AML-193 (cell line): ENCODE measurements at places on chromosomes 3 and 15.

DNA sequence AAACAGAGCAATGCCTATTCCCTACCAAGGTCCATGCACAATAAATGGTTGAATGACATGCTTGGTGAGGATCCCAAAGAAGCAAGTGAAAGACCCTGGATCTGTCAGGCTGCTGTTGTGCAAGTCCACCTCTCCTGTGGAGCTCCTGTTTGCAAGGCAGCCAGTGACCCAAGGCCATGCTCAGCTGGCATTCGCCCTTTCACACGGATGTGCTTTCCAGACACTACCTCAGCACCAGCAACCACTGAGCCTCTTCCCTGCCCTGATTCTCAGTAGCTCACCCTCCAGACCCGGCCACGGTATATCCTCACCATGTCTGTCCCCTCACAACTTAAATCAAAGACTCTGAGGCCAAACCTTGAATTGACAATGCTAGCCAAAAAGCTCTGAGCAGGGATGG is 23.3 kb downstream of the WWTR1 start:
- DNase-seq: no peak

- DNase-seq: no peak
Measured at GRCh38 chr15:51992953-51993352, 21.4 kb upstream of the LEO1 start.

DNA sequence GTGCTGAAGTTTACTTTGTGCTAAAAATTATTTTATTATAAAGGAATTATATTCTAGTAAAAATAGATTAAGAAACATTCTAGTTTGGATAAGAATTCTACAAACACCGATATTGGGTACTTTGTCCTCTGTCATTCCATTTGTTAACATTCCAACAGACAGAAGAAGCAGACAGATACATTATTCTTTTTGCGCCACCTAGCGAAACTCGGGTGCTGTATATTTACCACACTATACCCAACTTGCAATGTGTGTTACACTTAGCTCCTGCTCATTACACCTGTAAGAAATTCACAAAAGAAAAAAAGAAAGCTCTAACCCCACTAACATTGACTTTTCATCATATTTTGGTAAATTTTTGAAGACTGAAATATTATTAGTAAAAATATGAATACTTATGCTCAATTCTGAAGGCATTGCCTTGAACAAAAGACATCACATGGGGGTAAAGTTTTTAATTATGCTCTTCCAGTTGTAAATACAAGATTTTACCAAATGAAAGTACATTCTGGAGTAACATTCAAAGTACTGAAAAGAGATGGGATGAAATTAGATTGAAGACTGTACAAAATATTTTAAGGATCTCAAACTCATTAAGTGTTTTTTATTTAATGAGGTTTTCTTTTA is 136.5 kb upstream of the MLF1 start:
- DNase-seq: peak; percentile 73

DNA sequence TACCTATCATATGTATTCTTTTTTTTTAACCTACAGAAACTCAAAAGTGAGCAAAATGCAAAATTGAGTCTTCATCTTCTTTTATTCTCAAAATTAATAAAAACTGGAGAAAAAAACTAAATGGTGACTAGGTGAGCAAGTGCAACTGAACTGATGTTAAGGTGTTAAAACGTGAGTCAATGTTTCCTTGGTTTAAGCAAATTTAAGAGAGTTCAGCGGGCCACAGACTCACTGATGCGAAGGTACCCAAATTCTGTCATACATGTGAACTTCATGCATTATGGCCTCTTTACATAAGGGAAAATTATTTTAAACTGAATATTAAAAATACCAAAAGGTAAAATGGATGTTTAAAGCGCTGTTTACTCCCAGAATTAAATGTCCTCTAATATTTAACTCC is 206.6 kb downstream of the FOXP1 start:
- no peak for DNase-seq

DNA sequence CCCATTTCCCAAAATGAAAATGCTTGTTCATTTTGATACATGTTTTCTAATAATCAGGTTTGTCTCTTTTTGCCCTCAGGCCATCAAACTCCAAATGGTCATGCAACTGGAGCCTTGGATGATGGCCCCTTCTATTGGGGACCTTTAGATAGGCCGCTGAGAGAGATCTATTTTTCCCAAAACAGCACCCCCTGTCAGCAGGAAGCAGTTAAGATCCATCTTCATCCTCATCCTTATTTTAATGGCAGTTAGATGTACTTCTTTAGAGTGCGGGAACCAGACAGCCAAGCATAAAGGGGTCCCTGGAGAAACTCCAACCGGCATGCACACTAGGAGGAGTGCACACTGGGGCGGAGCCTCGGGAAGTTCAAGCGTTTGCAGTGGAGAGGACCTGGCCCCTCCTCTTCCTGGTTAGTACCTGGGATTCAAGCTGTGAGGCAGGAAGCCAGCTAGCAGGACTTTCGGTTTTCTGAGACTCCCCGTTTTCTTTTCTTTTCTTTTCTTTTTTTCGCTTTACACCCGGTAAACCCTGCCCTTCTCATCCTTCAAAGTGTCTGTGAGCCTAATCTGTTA is 31.9 kb upstream of the STRIT1 start:
- no peak for DNase-seq
